ENCODE measurements at places on chromosomes 13 and 19. TPM values are rescaled to one million over a fixed set of nuclear protein-coding genes. Genes with fewer than 3 reads are reported as not detected.

VWA8 gene
- 16.8 TPM for total RNA-seq

TMEM38A gene
- total RNA-seq = 0.65 TPM

CHST8 gene
- under 0.01 TPM for total RNA-seq

CD22 gene
- total RNA-seq = 1.6 TPM

ZNF100 gene
- 2.7 TPM for total RNA-seq

SMIM44 gene
- total RNA-seq = not detected

FGF21 gene
- total RNA-seq = not detected

CARS2 gene
- 67.5 TPM for total RNA-seq

CEACAM7 gene
- not detected for total RNA-seq

CAPN12 gene
- 4.3 TPM for total RNA-seq

AMER2 gene
- total RNA-seq = 0.43 TPM

NLRP4 gene
- total RNA-seq = not detected

GDF15 gene
- total RNA-seq = 1.4 TPM

NLRP7 gene
- total RNA-seq = not detected

LRRC8E gene
- 11.8 TPM for total RNA-seq

CCDC169 gene
- total RNA-seq = 0.39 TPM

KCNJ14 gene
- total RNA-seq = 0.33 TPM

SMIM24 gene
- total RNA-seq = not detected

PEAK3 gene
- total RNA-seq = not detected

IRGC gene
- total RNA-seq = not detected

ZNF493 gene
- total RNA-seq = 19.1 TPM

ZFP30 gene
- 25.9 TPM for total RNA-seq

SOX1 gene
- not detected for total RNA-seq

PSG7 gene
- 0.76 TPM for total RNA-seq

SHANK1 gene
- total RNA-seq = not detected

CYSLTR2 gene
- total RNA-seq = not detected

SHD gene
- total RNA-seq = not detected

CD79A gene
- 0.87 TPM for total RNA-seq

FGF14 gene
- under 0.01 TPM for total RNA-seq

ZNF274 gene
- total RNA-seq = 28.3 TPM

ERFL gene
- 0.11 TPM for total RNA-seq

ELF1 gene
- total RNA-seq = 141 TPM

IL4I1 gene
- total RNA-seq = not detected

ATP4A gene
- total RNA-seq = not detected

Data from placental epithelial cell (primary cell).